Omental fat pad (tissue), 4 donors: ENCODE measurements at places on chromosomes 7 and 10. TPM values are rescaled to one million over a fixed set of nuclear protein-coding genes. Genes with fewer than 3 reads are reported as not detected.
A peak's percentile ranks its signal among the peaks of the same experiment; 100 is the strongest.

DNA sequence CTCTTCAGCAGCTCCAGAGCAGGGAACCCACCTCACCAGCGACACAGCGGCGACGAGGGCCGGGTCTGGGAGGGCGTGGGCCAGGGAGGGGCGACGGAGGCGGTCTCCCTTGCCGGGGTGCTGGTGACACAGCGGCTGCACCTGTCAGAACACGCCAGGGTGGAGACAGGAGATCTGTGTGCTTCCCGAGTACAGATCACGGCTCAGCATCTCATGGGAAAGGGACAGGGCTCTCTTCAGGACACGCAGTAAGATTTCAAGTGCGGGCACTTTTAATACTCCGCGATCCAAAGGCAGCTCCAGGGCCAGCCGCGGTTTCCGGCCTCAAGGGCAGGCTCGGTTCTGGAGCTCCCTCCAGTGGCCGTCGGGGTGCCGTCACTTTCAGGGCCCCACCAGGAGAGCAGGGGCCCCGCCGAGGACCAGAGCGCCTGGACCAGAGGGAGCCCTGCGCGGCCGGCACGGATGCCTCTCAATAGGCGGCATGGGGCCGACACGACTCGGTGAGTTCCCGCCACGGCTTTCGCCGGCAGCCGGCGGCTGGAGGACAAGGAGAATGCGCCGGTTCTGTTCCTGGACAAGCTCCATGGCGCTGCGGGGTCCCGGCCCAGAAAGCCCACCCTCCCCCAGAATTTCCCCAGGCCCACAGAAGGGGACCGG, 21.4 kb downstream of the GPR146 start:
- DNase-seq: peak; percentile 75

GRCh38 chr7:81002421-81002820, 83.6 kb upstream of the SEMA3C start:
- DNase-seq: no peak

GRCh38 chr10:123624086-123624485, 42.1 kb upstream of the GPR26 start:
- no peak for DNase-seq

- DNase-seq: no peak
These were observed 59.2 kb downstream of the CROT start for GRCh38 chr7:87404674-87405073.

GRCh38 chr10:132753596-132753995, 32.4 kb downstream of the NKX6-2 start:
- no peak for DNase-seq

DNA sequence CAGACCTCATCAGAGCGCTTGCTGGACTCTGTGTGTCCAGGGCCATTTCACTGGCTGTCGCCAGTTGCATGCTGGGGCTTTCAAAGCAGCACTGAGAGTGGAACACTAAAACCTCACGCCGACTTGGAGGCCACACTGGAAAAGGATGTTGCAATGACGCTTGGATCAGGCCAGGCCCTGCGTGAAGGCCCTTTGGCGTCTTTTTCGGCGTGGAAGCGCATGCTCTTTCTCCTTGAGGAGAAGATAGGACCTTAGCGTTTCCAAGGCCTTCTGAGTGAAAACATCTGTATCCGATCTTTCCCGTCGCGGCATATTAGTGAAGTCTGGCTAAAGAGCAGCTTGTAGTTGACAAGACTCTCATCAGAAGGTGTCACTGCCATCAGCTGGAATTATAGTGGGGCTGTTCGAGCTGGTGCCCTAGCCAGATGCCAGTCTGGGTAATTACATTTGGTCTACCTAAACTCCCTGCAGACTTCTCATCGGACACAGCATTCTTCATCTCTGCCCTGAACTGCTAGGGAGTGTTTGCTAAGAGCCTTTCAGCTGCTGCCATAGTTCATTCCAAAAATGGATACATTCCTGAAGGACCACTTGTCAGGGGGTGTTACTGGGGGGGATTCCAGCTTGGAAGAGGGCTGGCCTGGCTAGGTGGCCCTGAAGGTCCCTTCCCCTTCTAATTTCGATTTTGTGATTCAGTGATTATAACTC, 167.7 kb upstream of the TCF7L2 start:
- no peak for DNase-seq

DNA sequence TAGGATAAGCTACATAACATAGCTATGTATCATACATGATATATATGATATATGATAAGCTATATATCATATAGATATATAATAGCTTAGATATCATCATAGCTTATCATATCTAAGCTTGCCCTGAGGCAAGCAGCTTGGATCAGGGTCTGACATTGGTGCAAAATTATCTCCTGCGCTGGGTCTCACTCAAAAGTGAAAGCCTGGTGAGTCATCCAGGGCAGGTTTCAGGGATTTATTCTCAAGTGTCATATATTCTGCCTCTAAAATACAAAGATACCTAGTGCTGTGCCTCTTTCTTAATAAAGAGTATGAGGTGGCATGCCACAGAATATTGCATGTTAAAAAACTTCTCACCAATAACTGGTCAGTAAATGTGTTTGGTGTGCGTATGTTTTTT, 105.9 kb downstream of the CDC14C start:
- DNase-seq: no peak

DNA sequence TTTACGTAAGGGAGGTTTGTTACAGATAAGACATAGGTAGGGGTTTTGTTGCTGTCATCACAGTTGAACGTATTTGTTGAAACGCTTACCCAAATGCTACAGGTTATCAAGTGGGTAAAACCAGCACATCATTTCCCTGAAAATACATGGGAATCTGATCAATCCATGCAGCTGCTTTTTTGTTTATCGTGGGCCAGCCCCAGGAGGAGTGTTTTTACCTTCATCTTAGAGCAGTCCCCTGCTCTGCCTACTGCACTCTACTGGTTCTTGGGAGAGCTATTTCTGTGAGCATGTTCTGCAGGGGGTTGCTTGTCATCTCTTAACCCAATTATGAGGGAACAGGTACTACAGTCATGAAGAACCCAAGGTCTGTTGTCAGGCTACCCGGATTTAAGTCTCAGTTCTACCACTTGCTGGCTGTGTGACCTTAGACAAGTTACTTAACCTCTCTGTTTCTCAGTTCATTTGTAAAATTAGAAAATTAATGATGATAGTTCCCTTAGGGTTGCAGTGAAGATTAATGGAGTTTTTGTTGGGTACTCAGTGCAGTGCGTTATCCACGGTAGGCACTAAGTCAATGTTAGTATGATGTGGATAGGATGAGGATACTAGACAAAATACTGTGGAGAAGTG, 15.0 kb downstream of the MTURN start:
- no peak for DNase-seq

GRCh38 chr7:100752994-100753393, 19.6 kb downstream of the ZAN start:
- DNase-seq: no peak

GRCh38 chr10:35875016-35875676, 233.1 kb upstream of the FZD8 start:
- no peak for DNase-seq

The PNLIPRP3 gene
- not detected for total RNA-seq

The PRKRIP1 gene
- 29.9 TPM for total RNA-seq

The HOXA10 gene
- 1.9 TPM for total RNA-seq

The LIPF gene
- total RNA-seq: not detected

The LRMDA gene
- total RNA-seq: 14.9 TPM

GRCh38 chr7:41817386-41817785, 114.5 kb upstream of the INHBA start:
- DNase-seq: no peak

The EPHB4 gene
- 37.9 TPM for total RNA-seq

- DNase-seq: no peak
These were observed 10.5 kb upstream of the GUSB start for GRCh38 chr7:65992526-65992925.

DNA sequence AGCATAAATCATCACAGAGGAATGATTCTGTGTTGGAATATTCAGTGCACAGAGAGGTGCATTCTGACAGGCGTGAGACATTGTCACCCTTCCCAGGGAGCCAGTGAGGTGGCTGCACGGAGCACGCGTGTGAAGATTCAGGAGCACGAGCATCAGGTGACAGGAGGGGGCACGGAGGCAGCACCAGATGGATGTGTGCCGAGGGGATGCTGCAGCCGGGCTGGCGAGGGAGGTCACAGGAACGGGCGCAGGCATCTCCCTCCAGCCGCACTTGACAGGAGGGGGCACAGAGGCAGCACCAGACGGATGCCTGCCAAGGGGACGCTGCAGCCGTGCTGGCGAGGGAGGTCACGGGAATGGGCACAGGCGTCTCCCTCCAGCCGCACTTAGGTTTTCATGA, 66.5 kb downstream of the DIP2C start:
- DNase-seq: no peak

DNA sequence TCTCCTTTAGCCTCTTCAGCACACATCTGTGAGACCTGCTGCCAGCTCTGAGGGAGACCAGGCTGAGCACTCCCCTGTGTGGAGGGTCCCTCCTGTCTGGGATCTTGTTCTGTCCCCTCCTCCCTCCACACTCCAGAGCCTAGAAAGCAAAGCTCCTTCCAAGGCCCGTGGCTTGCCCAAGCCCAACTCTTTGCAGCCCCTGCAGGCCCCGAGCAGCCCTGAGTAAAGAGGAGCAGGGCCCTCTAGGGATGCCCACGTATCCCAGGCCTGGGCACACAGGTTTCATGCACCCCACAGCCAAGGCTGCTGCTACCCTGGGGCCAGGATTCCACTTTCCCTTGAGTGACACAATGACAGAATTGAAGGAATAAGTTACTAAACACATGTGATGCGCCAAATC, 24.0 kb downstream of the COBL start:
- no peak for DNase-seq

DNA sequence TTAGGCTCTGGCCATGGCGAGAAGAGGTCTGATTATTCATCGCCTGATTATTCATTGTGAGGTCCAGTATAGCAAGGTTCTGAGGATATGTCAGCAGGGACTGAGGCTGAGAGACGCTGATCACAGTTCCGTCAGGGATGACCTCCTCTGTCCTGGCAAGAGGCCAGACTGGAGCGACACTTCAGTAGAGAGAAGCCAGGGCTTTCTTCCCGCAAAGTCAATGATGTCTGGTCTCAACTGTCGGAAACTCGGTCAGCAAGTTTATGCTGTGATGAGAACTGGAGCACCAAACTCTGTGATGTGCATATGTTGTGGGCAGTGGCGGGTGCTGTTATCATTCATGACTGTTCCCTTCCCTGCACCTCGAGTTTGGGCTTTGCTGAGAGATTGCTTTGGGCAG, 29.0 kb upstream of the GNA12 start:
- no peak for DNase-seq

DNA sequence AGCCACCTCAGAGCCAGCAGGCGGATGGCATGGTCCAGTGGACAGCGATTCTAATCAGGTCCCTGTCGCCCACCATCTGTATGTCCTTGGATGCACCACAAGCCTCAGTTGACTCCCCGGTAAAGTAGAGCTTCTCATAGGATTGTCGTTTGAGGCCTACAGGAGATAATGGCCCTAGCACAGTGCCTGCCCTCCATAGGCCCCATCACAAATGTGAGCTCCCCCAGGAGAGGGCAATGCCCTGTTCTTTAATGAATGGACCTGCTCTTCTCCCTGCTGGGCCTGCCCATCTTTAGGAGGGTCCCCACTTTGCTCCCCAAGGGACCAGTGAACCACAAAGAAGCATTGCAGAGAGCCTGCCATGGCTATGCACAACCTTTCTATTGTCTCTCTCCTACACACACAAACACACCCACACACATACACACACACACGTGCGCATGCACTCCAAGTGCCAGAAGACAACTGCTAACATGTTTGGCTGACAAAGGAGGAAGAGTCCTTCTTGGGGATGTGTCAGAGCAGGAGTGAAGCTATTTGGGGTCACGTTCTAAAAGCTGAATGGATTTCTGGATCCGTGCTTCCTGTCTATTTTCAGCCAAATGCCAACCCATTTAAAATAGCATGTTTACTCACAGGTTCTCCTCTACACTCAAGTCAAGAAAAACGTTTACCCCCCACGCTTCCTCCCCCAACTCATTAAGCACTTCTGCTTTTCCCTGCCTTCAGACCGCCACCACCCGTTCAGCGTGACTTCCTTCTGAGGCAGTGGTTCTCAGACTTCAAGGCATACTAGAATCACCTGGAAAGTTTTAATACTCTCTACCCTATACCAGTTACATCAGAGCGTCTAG, 196.1 kb downstream of the GRID1 start:
- no peak for DNase-seq

- no peak for DNase-seq
These were observed 235.0 kb downstream of the PAXIP1 start for GRCh38 chr7:154767821-154768415.

DNA sequence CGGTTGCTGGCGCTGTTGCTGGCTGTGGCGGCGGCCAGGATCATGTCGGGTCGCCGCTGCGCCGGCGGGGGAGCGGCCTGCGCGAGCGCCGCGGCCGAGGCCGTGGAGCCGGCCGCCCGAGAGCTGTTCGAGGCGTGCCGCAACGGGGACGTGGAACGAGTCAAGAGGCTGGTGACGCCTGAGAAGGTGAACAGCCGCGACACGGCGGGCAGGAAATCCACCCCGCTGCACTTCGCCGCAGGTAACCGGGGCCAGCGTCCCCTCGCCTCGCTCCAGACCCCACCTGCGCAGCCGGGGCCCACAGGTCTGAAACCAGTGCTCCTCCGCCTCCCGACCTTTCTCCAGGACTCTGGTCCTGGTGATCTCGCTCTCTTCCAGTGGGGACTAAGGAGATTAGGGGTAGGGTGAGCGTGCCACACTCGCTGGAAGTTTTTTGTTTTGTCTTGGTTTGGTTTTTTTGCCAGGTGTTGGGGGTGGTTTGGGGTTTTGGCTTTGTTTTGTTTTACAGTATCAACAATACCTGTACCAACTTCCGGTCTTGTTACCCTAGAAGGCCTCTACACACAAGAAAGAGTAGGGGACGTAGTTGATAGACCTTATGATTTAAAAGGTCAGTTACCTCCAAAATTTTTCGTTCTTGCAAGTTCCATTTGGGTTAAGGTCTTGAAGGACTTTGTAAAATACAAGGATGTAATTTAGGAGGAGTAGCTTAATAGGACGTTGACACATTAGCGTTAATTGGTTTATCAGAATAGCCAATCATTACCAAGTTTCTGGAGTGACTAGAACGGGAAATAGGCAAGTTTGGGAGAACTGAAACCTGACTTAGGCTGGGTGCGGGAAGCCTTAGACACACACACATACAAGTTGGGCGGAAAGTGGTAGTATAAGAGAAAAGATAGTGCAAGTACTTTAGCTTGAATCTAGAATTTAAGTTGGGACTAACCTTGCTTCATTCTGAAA, 704 bp downstream of the TNKS2 start:
- no peak for DNase-seq

DNA sequence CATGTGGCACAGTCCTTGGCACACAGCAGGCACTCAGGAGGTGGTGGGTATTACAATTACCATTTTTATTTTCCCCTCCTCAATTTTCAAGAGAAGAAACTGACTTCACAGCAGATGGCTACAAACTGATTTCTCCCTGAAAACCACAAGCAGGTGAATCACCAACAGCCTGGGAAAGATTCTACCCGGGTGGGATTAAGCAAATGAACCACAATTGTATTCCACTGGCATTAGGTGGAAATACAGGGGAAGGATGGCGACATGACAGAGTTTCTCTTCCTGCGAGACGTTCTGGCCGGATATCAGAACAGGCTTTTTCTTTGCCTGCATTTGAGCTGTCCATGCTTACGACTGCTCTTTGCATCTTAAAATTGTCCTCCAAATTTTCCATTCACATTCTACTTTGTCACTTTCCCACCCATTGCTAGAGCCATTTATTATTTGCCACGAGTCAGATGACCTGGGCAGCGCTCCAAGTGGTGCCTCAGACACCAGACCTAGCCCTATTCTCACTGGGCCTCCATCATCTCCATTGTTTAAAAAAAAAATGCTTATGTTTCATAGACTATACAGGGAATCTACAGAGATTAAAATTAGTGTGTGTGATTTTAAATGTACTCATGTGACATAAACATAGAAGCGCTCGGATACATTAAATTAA, 4.6 kb downstream of the DENND11 start:
- no peak for DNase-seq

GRCh38 chr7:64630496-64630895, 35.4 kb upstream of the ZNF107 start:
- DNase-seq: no peak

The CNPY1 gene
- total RNA-seq: not detected
